ENCODE measurements at places on chromosomes 1 and 21.

DNA sequence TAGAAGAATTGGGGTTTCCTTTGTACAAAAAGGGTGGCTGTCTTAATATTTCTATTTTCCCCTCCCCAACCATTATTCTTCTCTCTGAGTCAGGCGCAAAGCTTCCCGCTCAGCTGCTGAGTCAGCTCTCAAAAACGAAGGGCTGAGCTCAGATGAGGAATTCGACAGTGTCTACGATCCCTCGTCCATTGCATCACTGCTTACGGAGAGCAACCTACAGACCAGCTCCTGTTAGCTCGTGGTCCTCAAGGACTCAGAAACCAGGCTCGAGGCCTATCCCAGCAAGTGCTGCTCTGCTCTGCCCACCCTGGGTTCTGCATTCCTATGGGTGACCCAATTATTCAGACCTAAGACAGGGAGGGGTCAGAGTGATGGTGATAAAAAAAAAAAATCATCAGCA is 3.0 kb upstream of the TUFT1 start:
- no peak for DNase-seq

DNA sequence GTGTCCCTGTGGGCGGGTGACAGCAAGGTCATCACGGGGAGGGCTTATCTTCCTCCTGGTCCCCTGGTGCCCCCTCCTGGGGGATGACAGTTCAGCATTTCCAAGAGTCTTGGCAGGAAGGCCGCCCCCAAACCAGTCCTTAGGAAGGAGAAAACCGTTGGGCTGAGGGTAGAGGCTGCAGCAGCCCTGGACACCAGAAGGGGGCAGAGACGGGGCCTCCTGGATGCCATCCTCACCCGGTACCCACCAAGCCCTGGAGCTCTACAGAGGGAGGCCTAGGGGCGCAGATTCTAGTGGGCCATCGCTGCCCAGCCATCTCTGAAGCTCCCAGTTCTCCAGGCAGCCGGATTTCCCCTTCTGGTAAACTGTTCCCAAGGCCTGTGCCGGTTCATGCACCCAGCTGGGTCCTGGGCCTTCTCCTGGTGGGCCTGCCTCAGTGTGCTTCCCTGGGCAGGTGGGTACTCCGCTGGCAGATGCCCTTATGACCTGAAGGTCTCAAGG is 14.8 kb upstream of the ZNF669 start:
- no peak for DNase-seq

GRCh38 chr1:52665006-52665941 is 32.3 kb downstream of the SHISAL2A start:
- no peak for DNase-seq

DNA sequence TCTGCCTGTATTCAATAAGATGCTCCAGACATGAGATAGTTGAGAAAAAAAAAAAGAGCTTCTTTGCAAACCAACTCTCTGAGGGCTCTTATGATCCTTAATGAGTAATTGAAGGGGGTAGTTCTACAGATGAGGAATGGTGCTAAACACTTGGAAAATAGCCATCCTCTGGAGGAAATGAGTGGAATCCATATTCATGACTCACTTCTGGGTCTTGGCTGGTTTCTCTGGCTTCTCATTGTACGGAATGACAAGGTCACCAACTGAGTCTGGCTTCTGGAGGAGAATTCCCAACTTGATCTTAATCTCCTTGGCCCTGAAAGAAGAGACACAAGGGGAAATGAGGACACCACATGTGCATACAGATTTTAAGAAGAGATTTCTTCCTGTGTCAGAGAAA is 34.7 kb downstream of the RGS5 start:
- no peak for DNase-seq

DNA sequence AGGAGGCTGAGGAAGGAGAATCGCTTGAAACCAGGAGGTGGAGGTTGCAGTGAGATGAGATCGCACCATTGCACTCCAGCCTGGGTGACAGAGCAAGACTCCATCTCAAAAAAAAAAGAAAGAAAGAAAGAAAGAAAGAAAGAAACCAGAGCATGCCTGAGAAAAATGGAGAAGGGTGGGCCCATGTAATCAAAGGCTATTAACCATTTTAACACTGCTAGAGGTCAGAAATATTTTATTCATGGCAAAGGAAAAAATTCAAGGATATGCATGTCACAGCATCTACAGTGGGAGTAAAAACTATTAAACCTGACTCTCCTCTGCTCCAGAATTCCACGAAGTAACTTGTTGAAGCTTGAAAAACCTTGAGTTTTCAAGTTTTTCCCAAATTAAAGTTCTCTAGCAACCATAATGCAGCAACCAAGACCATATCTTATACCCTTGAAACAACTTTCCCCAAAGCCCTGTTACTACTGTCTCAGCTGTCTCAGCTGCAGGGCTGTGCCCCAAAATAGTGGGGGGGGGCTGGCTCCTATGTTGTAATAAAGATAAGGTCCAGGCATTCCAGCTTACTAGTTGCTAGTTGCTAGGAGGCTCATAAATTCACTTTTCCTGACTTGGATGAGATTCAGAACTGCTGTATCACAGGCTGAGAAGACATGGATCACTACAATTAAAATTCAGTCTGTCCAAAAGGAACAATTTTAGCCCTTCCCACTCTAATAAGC is 112.9 kb upstream of the SOD1 start:
- no peak for DNase-seq

Measured in NCI-H510A (cell line).